Choroid plexus epithelial cell (primary cell): ENCODE measurements at places on chromosomes 4 and X.

GRCh38 chr4:105569866-105570236 is 17.4 kb downstream of the ARHGEF38 start:
- DNase-seq = no peak

DNA sequence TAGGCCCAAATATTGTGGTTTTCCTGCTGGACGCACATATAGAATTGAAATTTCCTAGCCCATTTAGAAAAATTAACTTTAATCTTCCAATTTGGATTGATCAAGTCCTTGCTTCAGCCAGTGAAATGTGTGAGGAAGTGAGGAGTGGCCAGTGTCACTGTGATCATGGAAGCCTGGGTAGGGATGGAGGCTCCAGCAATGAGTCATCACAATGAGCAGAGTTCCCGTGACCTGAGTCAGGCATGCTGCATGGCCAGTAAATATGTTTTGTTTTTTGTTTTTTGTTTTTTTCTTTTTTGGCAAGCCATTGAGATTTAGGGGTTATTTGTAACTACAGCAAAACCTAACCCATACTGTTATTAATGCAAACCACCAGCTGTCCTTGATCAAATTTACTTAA is 52.1 kb downstream of the IDS start:
- peak; percentile 46 for DNase-seq

DNA sequence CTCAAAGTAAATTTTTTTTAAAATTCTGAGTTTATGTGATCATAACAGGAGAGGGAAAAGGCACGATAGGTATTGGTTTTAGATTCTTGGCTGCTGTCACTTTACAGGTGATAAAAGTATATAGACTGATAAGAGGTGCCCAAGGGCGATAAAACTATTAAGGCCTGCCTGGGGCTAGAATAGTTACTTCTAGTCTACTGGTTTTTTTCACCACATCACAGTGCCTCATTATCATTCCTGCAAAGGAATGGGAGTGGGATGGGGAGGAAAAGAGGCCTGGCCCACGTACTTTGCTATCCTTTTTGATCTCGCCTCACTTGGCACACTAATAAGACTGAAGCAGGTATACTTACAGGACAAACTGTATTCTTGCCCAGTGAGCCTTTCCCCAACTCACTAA is 46.6 kb downstream of the CXorf58 start:
- no peak for DNase-seq

- peak; percentile 39 for DNase-seq
Observed at GRCh38 chr4:143281507-143282190, 55.0 kb upstream of the GAB1 start.

- peak; percentile 55 for DNase-seq
Observed at GRCh38 chr4:138835832-138836533, 179.6 kb upstream of the NOCT start.

DNA sequence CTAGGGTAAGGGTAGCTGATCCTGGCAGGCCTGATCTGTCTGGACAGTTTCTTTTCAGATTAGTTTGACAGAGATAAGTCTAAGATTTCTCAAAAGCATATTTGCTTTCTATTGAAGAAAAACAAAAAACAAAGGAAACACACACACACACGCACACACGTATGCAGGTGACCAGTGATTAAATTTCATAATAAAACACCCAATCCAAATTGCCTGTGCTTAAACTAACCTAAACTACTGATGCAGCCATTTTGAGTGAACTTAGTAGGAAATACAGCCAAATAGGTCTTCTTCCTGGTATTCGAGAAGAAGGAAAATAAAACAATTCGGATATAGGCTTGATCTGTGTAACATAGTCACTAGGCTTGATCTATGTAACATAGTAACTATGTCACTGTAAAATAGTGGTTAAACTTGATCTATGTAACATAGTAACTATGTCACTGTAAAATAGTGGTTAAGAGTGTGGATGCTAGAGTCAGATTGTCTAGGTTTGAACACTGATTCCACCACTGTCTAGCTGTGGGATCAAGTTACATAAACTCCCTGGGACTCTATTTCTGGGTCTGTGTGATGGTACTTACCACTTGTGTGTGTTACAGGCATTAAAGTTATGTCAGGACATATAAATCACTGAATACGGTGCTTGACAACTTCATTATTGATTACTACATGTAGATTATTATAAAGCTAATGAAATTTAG is 9.8 kb upstream of the CCNG2 start:
- DNase-seq = no peak

DNA sequence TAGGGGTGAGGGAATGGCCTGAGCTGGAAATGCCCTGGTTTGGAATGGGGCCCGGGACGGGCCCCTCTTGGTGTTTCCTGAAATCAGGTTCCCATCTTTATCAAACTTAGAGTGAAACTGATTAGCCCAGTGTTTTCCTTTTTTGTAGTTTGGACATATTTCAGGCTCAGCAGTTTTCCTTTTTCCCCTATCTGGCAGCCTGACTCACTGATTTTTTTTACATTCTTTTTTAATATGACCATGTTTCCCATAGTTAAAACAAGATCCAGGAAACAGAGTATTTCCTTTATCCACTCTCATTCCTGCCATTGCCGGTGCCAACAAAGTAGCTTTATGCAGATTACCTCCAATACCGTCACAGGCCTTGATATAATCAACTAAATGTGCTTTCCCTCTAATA is 20.5 kb upstream of the C4orf17 start:
- no peak for DNase-seq

GRCh38 chrX:11135564-11136185 is 24.5 kb downstream of the HCCS start:
- DNase-seq = no peak

GRCh38 chrX:116657071-116657470 is 194.3 kb upstream of the CT83 start:
- no peak for DNase-seq

DNA sequence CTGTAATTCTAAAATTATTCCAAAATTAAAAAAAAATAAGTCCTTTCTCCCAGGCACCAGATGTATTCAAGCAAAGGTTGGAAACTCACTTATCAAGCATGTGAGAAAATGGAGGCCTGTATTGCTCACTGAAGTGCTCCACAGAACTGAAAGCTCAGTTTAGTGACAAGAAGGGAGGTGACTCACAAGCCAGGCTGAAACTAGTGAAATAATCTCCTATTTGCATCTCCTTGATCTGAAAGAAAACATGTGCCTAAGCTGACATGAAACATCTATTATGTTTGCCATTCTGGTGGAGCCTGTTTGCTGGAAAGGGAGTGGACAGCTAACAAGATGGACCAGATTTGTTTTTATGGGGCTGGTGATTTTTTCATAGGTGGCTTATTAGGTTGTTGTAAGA is 54.0 kb upstream of the AMELX start:
- DNase-seq = peak; percentile 45

- DNase-seq = no peak
Observed at GRCh38 chr4:39900966-39901365, 76.7 kb downstream of the PDS5A start.

- DNase-seq = peak; percentile 75
Observed at GRCh38 chr4:82851885-82852750, 38.8 kb downstream of the SEC31A start.

DNA sequence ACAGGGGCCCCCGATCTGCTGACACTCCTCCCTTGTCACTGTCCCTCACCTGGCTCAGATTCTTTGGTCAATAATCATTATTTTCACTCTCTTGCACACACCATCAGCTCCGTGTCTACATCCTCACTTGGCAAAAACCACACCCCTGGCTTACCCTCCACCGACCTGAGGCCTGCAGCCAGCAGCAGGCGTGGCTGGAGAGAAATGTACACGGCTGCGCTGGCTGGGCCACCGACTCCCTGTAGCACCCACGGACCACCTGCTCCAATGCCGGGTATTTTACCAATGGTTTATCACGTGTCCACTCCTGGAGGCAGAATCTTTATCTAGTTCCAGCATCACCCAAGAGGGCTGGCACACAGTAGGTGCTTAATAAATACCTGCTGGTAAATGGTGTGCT is 98.4 kb downstream of the WFS1 start:
- no peak for DNase-seq

DNA sequence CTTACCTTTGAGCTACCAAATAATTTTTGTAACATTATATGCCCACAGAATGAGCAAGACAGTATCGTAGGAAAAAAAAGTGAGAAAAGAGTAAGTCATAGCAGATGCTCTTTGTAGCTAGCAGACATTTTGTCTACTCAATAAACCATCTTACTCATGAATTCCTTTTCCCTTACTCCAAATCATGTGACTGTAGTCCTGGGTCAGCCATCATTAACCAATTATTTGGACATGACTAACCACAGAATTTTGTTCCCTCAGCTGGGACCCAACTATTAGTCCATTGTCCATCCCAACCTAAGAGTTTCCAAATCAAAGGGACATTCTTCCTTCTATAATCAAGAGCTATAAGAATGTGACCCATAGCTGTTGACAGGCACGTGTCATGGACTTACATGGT is 11.4 kb downstream of the UBE2D3 start:
- DNase-seq = peak; percentile 81

GRCh38 chrX:120302434-120302833 is 8.8 kb downstream of the TMEM255A start:
- peak; percentile 41 for DNase-seq

GRCh38 chrX:17977696-17978095 is 116.6 kb upstream of the RAI2 start:
- DNase-seq = no peak

GRCh38 chr4:8917321-8917811 is 45.7 kb upstream of the HMX1 start:
- DNase-seq = no peak

- no peak for DNase-seq
Observed at GRCh38 chr4:173573286-173573685, 43.3 kb upstream of the HAND2 start.

- DNase-seq = no peak
Observed at GRCh38 chrX:69125094-69125493, 40.2 kb downstream of the PJA1 start.

DNA sequence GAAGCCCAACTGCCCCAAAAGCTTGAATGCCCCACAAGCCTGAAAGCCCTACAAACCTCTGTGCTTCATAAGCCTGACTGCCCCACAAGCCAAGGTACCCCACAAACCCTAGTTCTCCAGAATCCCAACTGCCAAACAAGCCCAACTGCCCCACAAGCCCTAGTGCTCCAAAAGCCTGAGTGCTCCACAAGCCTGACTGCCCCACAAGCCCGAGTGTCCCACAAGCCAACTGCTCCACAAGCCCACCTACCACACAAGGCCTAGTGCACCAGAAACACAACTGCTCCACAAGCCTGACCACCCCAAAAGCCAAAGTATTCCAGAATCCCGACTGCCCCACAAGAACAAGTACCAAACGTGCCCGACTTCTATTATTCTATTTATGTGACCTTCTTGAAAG is 13.6 kb upstream of the HSFX3 start:
- no peak for DNase-seq

- no peak for DNase-seq
Observed at GRCh38 chr4:26930964-26931363, 70.3 kb downstream of the STIM2 start.

DNA sequence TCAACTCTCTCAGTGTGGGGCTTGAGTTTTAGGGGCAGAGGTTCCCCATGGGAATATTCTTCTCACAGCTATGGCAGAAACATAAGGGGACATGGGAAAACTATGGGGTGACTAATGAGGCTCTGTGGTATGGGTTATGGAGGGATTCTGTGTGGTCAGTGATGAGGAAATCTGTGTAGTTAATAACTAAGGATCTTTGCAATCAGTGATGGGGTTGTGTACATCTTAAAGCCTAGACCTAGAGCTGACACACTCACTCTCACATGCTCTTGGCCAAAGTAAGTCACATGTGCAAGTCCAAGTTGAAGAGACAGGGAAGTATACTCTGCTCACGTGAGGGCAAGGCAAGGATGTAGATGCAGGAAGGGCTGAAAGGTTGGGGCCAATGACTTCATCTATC is 86.4 kb upstream of the UXT start:
- DNase-seq = peak; percentile 53

- peak; percentile 80 for DNase-seq
Observed at GRCh38 chr4:123599920-123600810, 203.6 kb downstream of the SPRY1 start.

- no peak for DNase-seq
Observed at GRCh38 chr4:73317092-73317491, 58.5 kb upstream of the ANKRD17 start.

DNA sequence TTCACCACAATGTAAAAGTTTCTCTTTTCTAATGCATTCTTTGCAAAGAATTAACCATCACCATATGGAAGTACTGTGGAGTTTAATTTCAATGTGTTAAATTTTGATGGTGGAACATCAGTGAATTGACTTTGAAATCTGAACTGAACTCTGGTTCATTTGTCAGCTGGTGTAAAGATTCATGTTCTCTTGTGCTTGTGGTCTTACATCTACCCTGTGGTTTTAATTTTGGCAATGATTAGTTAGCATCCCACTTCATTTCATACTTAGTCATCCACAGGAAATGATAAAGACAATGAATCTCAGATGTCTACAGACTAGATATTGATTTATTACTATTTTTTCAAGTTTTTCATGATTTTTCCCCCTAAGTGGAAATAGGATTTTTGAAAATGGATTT is 77.8 kb downstream of the GRID2 start:
- DNase-seq = peak; percentile 12

DNA sequence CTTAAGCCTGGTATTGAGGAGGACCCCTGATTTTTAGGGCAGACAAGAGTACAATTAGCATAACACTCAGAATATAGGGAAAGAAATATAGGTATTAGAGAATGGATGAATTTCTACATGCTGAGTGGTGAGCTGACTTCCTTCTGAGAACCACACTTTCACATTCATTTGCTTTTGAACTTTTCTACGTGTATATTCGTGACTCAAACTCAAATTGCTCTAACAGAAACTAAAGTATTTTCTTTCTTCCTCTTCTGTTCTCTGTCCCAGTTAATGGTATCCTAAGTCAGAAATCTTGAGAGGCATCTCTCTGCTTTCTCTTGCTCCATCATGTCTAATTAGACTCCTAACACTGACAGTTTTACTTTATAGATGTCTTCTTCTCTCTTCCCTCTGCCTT is 103.2 kb upstream of the CITED1 start:
- no peak for DNase-seq

DNA sequence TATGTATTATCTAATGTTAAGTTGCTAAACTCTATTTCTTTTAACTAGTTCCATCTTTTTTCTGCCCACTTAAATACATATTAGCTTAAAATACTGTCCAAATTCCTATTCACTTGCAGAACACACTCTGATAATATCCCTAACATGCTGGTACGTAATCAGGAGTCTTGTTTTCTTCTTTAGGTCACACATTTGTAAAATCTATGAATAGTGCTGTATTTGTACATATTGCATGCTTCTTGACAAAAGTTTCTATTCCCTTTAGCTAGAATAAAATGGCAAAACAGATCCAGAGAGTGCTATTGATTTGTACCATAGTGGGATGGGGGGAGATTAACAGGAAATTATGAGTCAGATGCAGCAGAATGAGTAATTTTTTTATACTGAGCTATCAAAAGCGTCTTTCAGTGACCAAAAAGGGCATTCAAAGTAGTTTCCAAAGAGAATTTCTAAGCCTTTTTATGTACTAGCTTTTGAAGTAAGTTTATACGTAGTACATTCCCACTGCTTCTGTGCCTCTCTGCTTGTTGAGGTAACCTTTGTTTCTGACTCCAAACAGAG is 126.5 kb downstream of the PTPN13 start:
- DNase-seq = peak; percentile 36

GRCh38 chrX:150036181-150036580 is 97.9 kb upstream of the EOLA2 start:
- no peak for DNase-seq

- no peak for DNase-seq
Observed at GRCh38 chrX:63283348-63283747, 67.8 kb downstream of the SPIN4 start.
